ENCODE measurements at places on chromosomes 5 and 9.

DNA sequence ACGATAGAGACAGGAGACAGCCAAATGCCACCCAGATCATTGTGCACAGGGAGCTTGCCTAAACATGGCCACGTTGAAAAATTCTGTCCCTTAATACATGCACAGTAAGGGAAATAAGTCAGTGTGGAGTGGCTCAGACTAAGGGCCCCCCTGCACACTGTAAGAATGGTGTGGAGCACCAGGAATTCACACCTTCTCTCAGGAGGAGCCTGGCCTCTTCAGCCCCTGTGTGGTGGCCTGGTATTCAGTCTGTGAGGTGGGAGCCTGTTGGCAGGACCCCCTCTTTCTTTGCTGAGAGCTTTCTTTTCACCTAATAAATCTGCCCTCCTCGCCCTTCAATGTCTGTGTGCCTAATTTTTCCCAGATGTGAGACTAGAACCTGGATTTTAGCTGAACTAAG is 66.1 kb upstream of the RASGRF2 start:
- DNase-seq = no peak

DNA sequence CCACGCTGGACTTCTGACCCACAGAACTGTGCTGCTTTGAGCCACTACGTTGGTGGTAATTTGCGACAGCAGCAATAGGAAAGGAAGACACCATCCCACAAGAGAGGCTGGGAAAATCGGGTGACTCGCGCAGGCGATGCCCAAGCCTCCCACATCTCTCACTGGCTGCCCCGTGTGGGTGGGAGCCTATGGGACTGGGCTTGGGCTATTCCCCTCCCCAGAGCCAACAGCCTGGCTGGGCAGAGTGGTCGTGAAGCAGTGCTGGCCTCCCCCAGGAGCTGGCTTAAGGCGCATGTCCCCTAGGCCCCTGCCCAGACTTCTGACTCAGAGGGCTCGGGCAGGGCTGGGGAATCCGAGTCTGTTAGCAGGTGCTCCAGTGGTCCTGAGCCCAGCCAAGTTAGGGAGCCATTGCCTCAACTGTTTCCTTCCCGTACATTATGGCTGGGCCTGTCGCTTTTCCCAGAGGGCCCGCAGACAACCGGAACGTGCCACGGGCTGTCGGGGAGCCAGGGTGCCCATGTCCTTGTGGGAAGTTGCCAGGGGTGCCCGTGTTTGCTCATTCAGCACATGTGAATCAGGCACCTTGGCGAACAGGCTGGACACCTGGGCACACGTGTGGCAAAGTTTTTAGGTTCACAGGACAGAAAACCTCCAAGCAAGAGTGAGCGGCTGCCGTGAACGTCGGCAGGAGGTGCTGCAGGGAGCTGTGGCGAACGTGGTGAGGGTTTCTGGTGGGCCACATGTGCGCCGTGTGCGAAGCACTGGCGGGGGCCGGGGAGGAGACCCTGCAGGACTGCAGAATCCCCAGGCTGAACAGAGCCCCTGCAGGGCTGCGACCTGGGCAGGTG is 7.0 kb upstream of the RASGEF1C start:
- no peak for DNase-seq

DNA sequence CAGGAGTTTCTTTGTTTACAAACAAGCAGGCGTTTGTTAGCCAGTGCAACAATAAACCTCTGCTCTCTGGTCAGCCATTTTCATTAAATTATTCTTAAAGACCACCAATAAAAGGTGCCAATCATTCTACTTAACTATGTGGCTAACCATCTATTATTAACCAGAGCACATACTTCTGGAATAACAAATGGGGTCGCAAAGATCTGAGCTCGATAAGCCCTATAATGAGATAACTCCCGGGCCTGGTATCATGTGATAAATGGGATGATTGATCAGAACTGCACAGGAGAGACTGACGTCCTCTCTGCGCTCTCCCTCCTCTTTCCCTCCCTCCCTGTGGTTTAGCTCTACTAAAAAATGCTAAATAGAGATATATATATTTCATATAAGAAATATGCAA is 488.2 kb downstream of the NTRK2 start:
- no peak for DNase-seq

- no peak for DNase-seq
These were observed 428.2 kb upstream of the IRX4 start for GRCh38 chr5:2310946-2311345.

DNA sequence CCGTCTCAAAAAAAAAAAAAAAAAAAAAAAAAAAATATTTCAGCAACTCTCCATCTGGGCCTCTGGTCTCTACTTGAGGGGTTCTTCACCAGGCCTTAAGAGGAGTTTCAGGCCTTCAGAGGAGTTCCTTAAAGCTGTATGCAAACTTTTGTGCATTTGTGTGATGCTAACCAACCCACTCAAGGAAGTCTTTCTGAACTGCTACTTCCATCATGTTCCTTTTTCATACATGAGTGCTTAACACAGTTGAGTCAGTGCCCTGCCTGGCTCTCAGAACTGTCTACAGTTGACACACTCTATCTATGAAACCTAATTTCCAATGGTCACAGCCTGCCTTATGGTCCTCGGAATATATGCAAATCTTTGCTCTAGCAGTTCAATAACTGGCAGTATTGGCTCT is 146.5 kb downstream of the MEF2C start:
- peak; percentile 45 for DNase-seq

- no peak for DNase-seq
These were observed 13.2 kb upstream of the NR4A3 start for GRCh38 chr9:99808454-99808853.

GRCh38 chr5:17398431-17398830 is 99.6 kb upstream of the TAF11L2 start:
- peak; percentile 71 for DNase-seq

- DNase-seq = no peak
These were observed 374.1 kb downstream of the PLK2 start for GRCh38 chr5:58085800-58086199.

DNA sequence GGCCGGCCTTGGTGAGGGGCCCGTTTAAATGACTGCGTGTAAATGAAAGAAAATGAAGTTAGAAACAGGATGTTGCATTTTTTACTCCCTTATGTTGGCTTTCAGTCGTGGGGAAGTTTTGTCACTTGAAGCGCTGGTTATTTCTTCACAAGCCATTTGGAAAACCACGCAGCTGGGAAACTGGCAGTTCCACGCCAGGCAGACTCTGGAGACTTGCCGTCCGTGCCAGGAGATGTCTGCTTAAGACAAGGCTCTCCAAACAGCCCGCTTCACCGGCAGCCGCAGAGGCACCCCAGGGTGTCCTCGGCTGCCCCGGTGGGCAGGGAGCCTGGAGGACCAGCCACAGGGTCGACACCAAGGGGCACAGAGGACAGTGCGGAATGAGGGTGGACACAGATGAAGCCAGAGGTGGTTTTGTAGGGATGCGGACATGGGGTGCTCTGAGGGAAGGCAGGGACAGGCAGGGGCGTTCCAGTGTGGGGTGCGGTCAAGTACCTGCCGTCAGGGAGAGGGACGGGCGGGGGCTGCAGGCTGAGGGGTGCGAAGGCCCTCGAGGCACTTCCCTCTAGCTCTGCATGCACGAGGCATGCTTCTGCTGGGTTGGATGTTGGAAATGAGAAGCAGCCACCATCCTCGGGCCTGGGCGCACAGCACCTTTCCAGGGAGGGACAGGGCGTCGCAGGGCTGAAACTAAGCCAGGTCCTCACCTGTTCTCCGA is 11.1 kb upstream of the AJM1 start:
- DNase-seq = peak; percentile 33

DNA sequence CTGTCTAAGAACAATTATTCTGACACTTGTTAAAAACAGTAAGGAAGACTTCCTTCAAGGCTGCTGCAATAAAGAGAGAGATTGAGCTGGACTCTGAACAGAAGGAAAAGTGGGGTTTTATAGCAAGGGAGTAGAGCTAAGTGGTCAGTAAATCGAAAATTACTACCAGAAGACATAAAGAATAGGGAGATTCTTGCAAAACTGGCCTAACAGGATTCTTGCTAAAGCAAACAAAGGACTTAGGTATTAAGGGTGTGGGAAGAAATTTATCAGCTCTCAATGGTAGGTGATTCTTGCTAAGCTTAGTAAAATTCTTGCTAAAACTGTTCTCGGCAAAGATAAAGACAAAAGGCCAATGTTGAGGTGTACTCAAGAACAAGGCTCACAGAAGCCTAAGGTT is 300.5 kb downstream of the SLCO4C1 start:
- DNase-seq = no peak

DNA sequence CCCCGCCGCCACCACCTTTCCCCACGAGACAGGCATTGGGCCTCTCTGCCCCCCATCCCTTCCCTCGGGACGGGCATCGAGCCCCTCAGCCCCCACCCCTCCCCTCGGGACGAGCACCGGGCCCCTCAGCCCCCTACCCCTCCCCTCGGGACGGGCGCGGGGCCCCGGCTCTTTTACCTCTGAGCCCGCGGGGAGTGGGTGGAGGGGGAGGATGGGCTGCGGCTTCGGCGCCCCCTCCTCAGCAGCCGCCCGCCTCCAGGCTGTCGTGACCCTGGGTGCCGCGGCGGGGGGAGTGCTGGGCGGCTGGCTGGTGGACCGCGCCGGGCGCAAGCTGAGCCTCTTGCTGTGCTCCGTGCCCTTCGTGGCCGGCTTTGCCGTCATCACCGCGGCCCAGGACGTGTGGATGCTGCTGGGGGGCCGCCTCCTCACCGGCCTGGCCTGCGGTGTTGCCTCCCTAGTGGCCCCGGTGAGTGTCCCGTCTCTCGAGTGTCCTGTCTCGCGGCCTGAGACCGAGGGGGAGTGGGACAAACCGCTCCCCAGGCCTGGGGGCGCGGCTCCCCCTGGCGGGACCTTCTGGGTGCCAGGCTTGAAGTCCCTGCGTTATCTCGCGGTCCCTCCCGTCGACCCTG is 791 bp downstream of the SLC2A8 start:
- DNase-seq = no peak

GRCh38 chr9:120464176-120464886 is 115.6 kb downstream of the CDK5RAP2 start:
- no peak for DNase-seq

DNA sequence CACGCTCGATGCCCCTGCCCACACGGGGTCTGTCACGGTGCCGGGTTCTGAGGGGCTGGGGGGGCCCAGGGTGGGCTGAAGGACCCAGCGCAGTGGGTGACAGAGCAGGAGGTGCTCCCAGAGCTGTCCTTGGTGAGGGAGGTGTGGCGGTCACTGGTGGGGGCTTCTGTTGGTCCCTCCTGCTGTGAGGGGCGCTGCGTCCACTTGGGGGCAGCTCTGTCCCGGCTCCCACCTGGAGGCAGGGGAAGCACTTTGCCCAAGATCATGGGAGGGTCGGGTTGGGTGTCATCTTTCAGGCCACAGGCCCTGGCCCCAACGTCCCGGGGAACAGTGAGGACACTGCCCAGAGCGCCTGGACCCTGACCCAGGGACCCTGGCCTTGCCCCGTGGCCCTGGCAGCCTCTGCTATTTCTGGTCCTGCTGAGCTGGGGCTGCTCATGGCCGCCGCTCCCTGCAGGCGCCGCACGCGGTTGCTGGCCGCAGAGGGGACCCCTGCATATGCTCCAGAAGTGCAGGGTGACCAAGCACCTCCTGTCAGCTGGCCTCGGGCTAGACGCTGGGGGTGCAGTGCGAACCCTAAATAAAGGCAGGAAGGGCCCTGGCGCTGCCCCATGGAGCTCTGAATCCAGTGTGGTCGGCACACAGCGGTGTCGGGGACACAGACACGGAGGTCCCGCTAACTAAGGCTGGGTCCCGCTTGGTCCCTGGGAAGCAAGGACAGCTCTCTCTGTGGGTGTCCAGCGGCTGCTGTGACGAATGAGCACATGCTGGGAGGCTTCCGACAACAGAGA is 11.6 kb upstream of the RNU6ATAC start:
- DNase-seq = no peak

- DNase-seq = no peak
These were observed 5.2 kb downstream of the GPSM1 start for GRCh38 chr9:136332482-136332983.

- no peak for DNase-seq
These were observed 20.1 kb upstream of the LAMC3 start for GRCh38 chr9:130988905-130989304.

DNA sequence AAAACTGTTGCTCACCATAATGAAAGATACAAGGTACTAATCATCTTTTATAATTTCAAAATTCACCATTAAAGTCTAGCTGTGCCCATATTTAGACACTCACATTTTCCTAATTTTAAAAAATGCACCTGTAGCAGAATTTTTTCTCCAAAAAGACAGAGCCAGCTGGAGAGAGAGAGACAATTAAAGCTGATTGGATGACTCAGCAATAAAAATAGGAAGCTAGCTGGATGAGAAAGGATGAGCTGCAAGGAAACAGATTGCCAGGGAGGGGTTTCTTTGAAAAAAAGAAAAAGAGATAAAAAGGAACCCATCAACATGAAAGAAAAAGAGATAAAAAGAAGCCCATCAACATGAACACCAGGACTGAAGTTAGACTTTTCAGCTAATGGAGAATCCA is 73.8 kb downstream of the HCN1 start:
- DNase-seq = no peak

DNA sequence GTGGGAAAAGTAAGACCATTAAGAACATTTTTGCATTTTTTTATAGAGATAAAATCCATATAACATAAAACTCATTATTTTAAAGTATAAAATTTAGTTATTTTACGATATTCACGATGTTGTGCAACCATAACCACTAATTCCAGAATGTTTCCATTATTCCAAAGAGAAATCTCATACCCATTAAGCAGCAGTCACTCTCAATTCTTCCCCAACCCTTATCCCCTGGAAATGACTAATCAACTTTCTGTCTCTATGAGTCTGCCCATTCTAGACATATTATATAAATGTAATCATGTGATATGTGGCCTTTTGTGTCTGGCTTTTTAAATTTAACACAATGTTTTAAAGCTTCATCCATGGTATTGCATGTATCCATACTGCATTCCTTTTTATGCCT is 115.6 kb upstream of the ADAMTSL1 start:
- no peak for DNase-seq

GRCh38 chr9:116985596-116985995 is 298.5 kb downstream of the TRIM32 start:
- no peak for DNase-seq

Measured in MV-4-11 (cell line).